Mesenteric fat pad (tissue), 1 donor: ENCODE measurements at places on chromosomes 1 and 21. TPM values are rescaled to one million over a fixed set of nuclear protein-coding genes. Genes with fewer than 3 reads are reported as not detected.

Gene SYT14
- not detected for total RNA-seq

Gene YY1AP1
- 62.5 TPM for total RNA-seq

Gene GPR25
- not detected for total RNA-seq

DNA sequence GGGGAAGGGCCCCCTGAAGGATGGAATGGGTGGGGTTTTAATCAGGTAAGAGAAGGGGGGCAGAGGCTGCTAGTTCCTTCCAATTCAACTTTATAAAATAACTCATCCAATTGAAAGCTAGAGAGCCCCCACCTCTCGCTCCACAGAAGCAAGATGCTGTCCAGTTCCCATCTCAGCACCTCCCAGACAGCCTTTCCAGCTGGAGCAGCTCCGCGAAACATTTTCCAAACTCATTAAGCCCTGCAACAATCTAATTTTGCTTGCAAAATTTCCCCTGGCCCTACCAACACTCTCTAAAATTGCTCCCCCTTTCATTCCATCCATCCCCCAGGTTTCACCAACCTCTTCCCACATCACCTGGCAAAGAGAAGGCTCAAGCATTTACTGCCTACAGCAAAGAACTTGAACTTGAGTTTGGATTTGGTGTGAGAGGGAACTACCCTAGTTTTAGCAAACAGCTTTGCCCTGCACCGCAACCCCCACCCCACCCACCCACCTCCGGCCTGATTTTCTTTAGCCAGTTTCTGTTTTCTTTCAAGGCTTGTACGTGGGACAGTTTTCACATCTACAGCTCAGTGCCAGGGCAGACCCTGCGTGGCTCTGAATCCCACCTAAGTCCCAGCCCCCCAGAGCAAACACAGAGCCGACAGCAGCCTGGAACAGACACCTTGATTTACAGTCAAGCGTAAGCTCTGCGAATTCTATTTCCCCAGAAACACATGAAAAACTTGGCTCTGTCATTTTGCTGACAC is 46.7 kb downstream of the SYF2 start:
- DNase-seq = peak; percentile 53

GRCh38 chr1:49627781-49628180 is 396.0 kb downstream of the AGBL4 start:
- DNase-seq = no peak

- DNase-seq = no peak
Observed at GRCh38 chr1:17350083-17350482, 21.9 kb upstream of the PADI6 start.

- DNase-seq = no peak
Observed at GRCh38 chr1:40404670-40405462, 31.3 kb downstream of the SMAP2 start.

DNA sequence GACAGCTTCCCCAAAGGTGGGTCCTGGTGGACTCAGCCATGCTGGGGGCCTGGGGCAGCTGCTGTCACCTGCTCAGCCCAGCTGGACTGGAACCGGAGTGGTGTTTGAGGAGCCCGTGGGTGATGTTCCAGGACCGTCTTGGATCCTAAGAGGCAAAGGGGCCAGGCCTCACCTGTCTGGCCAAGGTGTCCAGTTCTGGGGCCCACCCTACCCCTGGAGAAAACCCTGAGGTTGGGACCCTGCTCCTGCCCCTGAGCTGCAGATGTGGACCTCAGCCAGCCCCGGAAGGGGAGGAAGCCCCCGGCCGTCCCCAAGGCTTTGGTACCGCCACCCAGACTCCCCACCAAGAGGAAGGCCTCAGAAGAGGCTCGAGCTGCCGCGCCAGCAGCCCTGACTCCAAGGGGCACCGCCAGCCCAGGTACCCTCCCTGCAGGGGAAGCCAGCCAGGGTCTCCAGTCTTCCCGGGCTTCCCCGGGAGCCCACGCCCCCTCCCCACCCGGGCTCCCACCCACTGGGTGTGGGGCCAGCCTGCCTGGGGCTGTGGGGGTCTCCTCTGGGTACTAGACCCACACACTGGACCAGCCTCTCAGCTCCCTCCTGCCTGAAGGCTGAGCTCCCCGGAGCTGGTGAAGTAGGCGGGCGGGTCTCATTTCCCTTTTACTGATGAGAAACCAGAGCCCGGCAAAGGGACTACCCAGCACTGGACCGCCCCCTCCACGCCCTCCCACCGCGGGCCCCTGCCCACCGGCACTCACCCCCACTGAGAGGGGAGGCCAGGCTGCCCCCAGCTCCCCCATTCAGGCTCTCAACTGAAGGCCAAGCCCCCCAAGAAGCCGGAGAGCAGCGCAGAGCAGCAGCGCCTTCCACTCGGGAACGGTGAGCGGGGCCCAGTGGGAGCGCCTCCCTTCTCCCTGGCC is 1.3 kb downstream of the AIRE start:
- no peak for DNase-seq

DNA sequence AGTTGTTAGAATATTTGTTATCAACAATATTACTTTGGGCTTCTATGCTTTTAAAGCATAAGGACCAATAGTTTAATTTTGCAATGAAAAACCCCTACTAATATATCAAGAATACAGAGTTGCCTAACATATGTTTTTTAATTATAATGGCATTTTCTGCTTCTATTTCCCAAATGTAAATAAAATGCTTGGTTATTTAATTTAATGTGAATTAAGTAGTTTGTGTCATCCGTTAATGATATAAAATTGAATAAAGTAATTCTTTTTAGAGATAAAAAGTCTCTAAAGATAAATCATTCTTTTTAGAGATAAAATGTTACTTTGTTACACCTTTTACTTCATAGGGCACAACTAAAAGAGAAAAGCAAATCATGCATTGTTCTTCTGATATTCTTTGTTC is 583.7 kb upstream of the ADGRL2 start:
- no peak for DNase-seq
